T-helper 17 cell (primary cell): ENCODE measurements at places on chromosomes 5 and 9. TPM values are rescaled to one million over a fixed set of nuclear protein-coding genes. Genes with fewer than 3 reads are reported as not detected.

TAS2R1 gene
- not detected for total RNA-seq

PANK3 gene
- total RNA-seq: 39.2 TPM

LCN1 gene
- not detected for total RNA-seq

CD274 gene
- total RNA-seq: 4.7 TPM

SLC25A48 gene
- total RNA-seq: not detected

CDX1 gene
- total RNA-seq: not detected

INSL4 gene
- not detected for total RNA-seq

PCDHGA3 gene
- not detected for total RNA-seq

CMYA5 gene
- 0.15 TPM for total RNA-seq

GMCL2 gene
- total RNA-seq: not detected

IRX2 gene
- total RNA-seq: not detected

IFNA13 gene
- not detected for total RNA-seq

PCDHGB1 gene
- 0.13 TPM for total RNA-seq

TMEM8B gene
- total RNA-seq: 4.5 TPM

S1PR3 gene
- total RNA-seq: 0.05 TPM

SLCO6A1 gene
- total RNA-seq: not detected

ZNF483 gene
- 21.2 TPM for total RNA-seq

NTMT1 gene
- 27.8 TPM for total RNA-seq

PCDHB14 gene
- total RNA-seq: not detected

PIP5KL1 gene
- total RNA-seq: 2.3 TPM

IFNK gene
- total RNA-seq: not detected

TEX48 gene
- total RNA-seq: not detected

TLE1 gene
- total RNA-seq: 3.4 TPM

SH3PXD2B gene
- total RNA-seq: 0.21 TPM

BHMT2 gene
- not detected for total RNA-seq

REEP2 gene
- 0.40 TPM for total RNA-seq

TMEM232 gene
- 1.6 TPM for total RNA-seq

STK32A gene
- total RNA-seq: not detected

FBLL1 gene
- total RNA-seq: not detected

PCDHGB7 gene
- not detected for total RNA-seq

P4HA2 gene
- total RNA-seq: not detected

CER1 gene
- not detected for total RNA-seq

SLC25A2 gene
- 0.70 TPM for total RNA-seq

FAM81B gene
- 3.6 TPM for total RNA-seq

OR13D1 gene
- total RNA-seq: not detected

CA9 gene
- total RNA-seq: not detected

NPR3 gene
- total RNA-seq: 0.05 TPM

CCL21 gene
- not detected for total RNA-seq

SPATA6L gene
- total RNA-seq: 5.7 TPM

IRX1 gene
- total RNA-seq: not detected

CMBL gene
- 0.39 TPM for total RNA-seq

TRIP13 gene
- 2.6 TPM for total RNA-seq

KIAA0825 gene
- 3.0 TPM for total RNA-seq

NUTM2F gene
- not detected for total RNA-seq

NIM1K gene
- 0.76 TPM for total RNA-seq

ALDH1A1 gene
- 0.16 TPM for total RNA-seq

HTR1A gene
- total RNA-seq: not detected

EDIL3 gene
- not detected for total RNA-seq

IFNA2 gene
- not detected for total RNA-seq

SEMA5A gene
- 0.75 TPM for total RNA-seq

PRDM9 gene
- total RNA-seq: not detected

TMEM245 gene
- total RNA-seq: 28.2 TPM

PLAA gene
- total RNA-seq: 32.9 TPM

HNRNPAB gene
- 89.5 TPM for total RNA-seq

FCN2 gene
- not detected for total RNA-seq

FOXD1 gene
- total RNA-seq: not detected

ZNF618 gene
- total RNA-seq: 1.7 TPM

ECM2 gene
- not detected for total RNA-seq

TSSK1B gene
- total RNA-seq: not detected
